Prostate gland (tissue), 2 donors: ENCODE measurements at places on chromosomes 12 and 14.

DNA sequence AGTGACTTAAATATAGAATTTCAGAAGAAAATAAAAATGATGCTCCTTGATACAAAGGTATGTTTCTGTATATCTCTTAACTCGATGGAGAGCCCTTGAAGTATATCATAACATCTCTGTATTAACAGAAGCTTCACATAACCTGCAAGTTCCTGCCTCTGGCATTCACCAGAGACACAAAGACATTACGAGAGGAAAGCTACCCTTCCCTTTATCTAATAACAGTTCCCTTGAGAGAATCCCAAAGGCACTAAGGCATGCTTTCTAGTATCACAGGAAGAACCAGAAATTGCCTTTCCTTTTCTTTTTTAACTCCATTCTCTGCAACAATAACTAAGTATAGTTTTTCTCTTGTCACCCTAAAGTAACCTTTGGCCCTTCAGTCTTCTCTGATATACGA is 164.5 kb downstream of the MGAT4C start:
- no peak for DNase-seq

- DNase-seq: no peak
Measured at GRCh38 chr12:121190523-121191031, 19.4 kb upstream of the P2RX4 start.

- DNase-seq: no peak
Measured at GRCh38 chr12:29228474-29229157, 79.5 kb downstream of the FAR2 start.

DNA sequence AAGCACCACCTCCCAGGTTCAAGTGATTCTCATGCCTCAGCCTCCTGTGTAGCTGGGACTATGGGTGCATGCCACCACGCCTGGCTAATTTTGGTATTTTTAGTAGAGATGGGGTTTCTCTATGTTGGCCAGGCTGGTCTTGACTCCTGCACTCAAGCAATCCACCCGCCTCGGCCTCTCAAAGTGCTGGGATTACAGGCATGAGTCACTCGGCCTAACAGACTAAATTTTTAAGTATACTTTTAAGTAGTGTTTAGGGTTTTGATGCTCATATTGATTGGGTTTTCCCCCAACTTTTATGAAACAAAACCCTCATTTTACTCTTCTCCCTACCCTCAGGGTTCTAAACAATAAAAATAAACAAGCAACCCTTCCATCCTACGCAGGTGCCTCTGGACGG is 5.5 kb downstream of the MYO1A start:
- DNase-seq: no peak

GRCh38 chr14:53380052-53380866 is 227.1 kb upstream of the DDHD1 start:
- no peak for DNase-seq

- no peak for DNase-seq
Measured at GRCh38 chr14:74495356-74495755, 1.8 kb downstream of the ISCA2 start.

DNA sequence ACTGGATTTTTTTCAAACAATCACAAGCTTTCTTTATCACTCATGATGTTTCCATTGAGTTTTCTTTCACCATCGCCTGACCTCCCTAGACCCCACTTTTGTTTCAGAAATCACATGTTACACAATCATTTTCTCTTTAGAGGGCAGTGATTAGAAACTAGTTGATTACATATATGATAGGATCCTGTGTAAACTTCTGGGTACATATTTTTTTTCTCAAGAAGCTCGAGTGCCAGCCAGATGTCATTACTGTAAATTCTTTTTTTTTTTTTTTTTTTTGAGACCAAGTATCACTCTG is 62.4 kb upstream of the PSMA6 start:
- DNase-seq: no peak

GRCh38 chr14:24241829-24242443 is 487 bp downstream of the TINF2 start:
- DNase-seq: peak; percentile 93

DNA sequence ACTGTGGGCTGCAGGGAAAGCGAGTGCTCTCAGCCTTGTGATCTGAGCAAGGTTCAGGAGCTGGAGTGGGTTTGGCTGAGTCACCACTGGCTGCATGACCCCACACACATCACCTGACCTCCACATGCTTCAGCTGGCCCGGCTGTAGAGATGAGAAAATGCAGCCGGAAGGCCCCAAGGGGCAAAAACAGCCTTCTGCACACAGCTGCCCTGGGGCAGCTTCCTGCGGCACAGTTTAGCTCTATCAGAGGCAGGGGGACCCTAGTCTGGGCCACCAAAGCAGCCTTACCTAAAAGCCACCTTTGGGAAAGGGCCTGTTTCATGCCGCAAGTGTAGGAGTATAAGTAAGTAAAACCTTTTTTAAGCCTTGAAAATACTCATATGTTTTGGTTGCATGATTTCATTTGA is 123.3 kb downstream of the SSPN start:
- DNase-seq: no peak

DNA sequence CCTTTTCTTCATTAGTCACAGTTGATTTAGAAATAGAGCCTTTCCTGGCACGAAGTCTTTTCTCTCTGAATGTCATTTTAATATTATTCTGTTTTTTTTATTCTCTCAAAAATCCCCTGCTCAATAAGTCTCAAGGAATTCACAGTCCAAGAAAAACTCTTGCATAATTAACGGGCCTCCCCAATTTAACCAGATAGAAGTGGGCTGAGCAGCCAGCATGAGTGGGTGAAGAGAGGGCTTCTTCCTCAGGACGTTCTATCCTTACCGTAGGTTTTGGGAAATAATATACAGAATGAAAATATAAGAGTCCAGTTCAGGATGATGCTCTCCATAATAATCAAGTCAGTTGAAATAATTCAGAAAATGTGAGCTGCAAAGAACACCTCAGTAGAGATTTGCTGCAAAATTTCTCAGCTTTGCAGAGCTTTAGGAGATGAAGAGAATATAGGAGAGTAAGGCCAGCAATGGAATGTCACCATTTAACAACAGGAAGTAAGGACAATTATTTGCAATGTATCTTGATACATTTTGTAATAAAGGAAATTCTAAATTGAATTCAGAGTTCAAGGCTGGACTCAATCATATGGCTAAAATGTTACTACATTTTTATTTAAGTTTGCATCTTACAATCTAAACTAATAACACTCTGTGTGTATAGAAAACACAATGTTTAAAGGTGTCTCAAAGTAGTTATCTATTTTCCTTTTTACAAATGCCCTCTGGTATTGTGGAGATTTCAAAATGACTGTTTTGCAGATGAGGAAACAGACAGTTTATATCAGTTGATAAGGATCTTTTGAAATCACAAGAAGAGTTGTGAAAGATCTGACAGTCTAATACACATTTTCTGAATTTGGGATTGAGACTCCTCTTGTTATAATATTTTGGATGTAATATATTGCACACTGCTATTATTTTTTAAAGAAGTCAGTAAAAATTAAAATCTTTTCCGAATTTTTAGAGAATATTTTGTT is 1724.1 kb upstream of the SEL1L start:
- no peak for DNase-seq

DNA sequence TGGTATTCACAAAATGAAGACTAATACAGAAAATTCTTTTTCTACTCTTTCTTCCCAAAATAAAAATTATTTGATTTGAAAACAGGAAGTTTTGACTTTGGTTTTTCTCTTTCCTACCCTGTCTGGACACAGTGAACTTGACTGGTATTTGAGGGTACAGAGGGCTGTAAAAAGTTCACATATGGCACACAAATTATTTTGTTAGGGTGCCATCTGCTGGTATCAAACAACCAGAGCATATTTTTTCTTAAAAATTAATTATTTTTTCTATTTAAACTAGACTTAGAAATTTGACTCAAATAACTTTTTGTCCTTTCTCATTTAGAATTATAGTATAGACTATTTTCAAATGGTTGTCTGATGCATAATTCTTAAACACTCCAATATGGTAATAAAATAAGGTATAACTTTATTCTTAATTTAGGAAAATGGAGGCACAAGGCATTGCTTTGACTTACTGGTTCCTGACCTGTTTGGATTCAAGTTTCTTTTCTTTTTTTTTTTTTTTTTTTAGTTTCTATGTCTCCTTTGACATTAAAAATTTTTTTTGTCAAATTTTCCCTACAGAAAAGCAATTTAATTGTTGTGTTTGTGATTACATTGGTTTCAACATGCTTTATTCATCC is 390.6 kb downstream of the PRKD1 start:
- DNase-seq: no peak

DNA sequence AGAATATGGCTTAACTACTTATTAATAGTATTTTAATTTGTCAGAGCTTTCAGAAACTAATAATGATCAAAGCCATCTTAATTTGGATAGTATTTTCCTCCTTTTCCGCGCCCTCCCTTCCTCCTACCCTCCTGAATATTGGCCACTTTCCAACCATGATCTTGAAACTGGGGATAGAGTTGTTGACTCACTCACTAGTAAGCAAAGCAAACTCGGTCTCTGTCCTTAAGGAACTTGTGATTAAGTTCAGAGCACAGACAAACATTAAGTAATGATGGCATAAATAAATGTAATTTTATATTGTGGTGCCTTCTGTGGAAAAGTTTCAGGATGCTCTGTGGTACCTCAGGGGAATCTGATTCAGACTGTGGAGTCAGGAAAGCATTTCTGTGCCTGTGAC is 75.7 kb downstream of the LRRK2 start:
- no peak for DNase-seq

GRCh38 chr12:41442896-41443295 is 254.8 kb downstream of the PDZRN4 start:
- DNase-seq: no peak

DNA sequence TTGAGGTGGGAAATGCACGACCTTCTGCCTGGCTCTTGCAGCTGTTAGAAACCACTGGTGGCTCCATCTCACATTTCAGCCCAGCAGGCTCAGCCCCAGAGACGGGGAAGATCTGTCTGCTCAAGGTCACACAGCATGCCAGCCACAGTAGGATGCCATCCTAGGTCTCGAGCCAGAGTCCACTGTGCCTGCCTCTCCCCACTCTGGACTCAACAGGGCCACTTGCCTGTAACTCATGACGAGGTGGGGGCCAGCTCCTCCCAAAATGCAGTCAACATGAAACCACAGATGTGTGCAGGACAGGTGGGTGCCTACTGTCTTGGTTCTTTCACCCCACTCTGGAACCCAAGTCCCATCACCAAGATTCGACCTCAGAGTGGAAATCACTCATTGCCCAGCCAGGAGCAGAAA is 23.2 kb downstream of the BCL11B start:
- no peak for DNase-seq

- DNase-seq: no peak
Measured at GRCh38 chr12:112907415-112908157, 824 bp downstream of the OAS1 start.

- no peak for DNase-seq
Measured at GRCh38 chr12:131941987-131942341, 7.8 kb upstream of the EP400 start.

DNA sequence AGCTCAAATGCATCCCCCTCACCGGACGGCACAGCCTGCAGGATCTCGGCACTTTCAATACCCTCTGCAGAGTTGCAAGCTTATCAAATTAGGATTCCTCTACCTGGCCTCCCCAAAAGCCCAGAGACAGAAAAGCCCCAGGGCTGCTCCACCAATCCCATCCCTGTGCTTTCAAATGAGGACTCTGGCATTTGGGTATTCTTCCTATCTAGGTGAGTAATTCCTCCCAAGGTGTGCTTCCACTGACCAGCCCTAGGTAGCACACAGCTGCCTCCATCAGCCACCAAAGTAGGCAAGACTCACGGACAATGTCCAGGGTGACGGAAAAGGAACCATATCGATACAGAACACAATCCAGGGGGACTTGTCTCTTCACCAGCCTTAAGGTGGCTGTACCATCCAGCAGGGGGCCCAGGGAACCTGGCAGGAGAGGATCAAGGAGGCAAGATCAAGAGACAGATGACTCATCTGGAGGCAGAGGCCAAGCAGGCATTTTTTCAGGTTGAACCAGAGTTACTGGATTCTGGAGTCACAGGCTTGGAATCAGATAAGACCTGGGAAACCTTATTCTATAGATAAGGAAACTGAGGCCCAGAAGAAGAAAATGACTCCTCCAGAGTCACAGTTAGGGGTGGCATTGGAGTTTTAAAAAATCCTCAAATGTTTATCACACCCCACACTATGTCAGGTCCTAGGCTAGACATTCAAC is 9.9 kb downstream of the PMEL start:
- DNase-seq: peak; percentile 58

- no peak for DNase-seq
Measured at GRCh38 chr12:75269209-75269608, 59.6 kb upstream of the KCNC2 start.

GRCh38 chr12:14776236-14776961 is 26.9 kb downstream of the WBP11 start:
- DNase-seq: no peak

DNA sequence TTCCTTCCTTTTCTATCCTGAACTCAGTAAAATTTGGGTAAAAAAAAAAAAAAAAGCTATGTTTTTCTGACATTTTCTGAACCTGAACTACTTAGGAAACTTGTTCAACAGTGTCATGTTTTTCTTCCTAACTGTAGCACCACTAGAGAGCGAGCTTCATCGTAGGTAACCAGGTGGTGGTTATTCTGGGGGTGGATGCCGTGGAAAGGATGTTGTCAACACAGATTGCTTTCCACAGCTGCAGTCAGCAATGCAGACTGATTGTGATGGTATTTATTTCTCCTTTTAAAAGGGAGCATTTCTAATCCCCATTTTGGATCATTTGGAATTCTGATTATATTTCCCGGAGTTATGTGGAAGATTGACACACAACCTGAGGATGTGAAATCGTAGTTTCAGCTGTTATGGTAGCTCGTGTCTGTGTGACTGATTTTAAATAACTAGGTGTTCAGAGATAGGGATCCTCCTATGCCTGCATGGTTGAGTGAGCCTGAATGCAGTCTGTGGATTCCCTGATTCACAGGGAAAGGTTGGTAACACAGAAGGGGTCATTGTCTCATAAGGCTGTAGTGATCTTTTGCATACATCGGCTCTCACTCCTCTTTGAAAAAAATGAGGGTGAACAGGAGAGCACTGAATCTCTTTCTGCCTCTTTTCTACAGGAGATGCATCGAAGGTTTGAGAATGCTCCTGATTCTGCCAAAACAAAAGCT is 113.2 kb downstream of the ERC1 start:
- no peak for DNase-seq

GRCh38 chr12:39277416-39277815 is 165.5 kb downstream of the KIF21A start:
- DNase-seq: no peak

DNA sequence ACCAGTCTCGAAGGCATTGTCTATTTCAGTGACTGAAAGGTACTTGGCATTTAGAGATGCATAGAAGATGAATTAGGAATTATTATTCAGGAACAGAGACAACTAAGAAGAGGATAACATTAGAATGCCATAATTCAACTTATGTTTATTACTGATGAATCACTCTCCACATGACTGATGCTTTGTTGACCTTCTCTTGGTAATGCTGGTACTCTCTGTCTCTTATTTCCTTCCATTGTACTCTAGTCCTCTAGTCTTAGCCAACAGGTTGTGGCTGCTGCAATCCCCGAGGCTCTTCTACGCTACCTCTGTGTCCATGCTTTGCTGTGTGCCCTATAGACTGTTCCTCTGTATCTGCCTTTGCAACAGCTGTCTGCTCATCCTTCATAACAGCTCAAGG is 652.9 kb downstream of the NRXN3 start:
- DNase-seq: no peak
